ENCODE measurements at places on chromosomes 13 and 19. TPM values are rescaled to one million over a fixed set of nuclear protein-coding genes. Genes with fewer than 3 reads are reported as not detected.

Gene GPR4
- 18.5 TPM for total RNA-seq

Gene ZNF534
- total RNA-seq: 0.29 TPM

Gene CD70
- 1.7 TPM for total RNA-seq

DNA sequence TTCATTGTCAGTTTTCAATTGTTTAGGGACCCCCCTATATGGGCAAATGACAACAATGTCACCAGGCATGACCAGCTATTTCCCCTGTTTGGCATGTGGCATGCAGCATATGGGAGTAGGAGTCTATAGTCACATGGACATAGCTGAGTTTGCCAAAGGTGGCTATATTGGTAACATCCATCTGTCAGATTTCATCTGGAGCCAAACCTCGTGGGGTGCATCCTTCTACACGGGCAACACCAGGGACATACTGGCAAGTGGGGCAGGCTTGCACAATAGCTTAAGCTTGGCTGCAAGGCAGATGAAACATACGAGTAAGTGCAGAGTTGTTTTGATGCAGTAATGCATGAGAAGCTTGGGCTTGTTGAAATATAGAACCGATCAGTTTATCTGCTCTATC lies 24.5 kb upstream of the ZNF816 start:
- H3K36me3 ChIP-seq: peaks cover 10% of the 10 kb centered on the region
- DNase-seq: no peak

DNA sequence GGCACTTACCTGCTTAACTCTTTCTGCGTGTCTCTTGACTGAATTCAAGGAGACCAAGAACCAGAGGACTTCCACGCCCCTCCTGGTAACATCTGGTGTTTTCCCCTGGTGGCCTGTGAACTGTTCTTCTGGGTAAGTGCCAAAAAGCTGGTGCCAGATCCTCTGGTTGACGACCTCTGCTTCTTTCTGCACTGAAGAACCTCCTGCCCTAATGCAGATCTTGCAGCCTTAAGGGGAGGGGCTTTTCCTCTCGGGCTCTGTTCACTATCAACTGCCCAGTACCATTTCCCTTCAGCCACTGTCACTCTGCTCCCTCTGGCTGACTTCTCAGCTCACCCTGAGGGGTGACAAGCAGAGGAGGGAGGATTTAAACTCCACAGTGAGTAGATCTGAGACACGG lies 6.1 kb upstream of the ERVV-1 start:
- H3K4me3 ChIP-seq: no peak overlapping the region
- H3K27ac ChIP-seq: no peak overlapping the region
- H3K4me1 ChIP-seq: no peaks in the 10 kb centered on the region
- no peak for DNase-seq
- H3K36me3 ChIP-seq: no peaks in the 10 kb centered on the region

GRCh38 chr13:83386609-83387008 lies 495.7 kb downstream of the SLITRK1 start:
- no peaks in the 10 kb centered on the region for H3K4me1 ChIP-seq
- no peaks in the 10 kb centered on the region for H3K27me3 ChIP-seq
- no peaks in the 10 kb centered on the region for H3K36me3 ChIP-seq
- no peak for DNase-seq
- H3K27ac ChIP-seq: no peak overlapping the region
